ENCODE measurements at places on chromosomes 13 and 19.
A peak's percentile ranks its signal among the peaks of the same experiment; 100 is the strongest.

- DNase-seq = no peak
Measured at GRCh38 chr19:17803264-17803896, 8.4 kb downstream of the B3GNT3 start.

DNA sequence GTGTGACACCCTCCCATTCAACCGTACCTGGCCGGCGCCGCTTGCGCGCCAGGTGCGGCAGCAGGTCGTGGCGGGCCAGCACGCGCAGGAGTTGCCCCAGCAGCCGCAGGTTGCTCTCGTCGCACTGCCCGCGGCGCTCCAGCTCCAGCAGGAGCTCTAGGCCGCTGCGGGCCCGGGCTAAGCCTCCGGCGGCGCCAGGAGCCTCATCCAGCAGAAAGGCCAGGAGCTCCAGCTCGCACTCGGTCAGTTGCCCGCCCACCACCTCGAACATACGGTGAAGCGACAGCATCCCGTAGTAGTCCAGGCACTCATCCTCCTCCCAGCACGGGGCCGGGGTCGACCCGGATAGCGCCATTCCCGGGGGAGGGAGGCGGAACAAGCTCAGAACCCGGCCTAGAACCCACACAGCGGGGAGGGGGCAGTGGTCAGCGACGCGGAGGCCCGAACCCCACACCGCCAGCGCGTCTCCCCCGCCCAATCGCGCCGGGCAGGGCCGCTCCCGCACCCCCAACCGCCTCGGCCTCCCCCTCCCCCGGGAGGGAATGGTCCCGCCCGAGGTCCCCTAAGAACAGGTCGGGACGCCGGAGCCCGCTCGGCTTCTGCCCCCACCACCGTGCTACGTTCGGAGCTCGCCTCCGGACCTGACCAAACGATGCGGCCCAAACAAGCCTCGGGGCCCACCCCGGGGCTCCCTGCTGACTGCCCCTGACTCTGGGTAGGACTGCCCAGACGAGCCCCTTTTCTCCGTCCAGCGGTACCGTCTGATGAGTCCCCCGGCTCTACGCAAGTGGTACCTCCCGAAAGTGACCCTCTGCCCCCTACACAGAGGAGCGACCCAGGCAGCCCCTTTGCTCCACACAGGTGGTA is 591 bp downstream of the DEDD2 start:
- no peak for DNase-seq

DNA sequence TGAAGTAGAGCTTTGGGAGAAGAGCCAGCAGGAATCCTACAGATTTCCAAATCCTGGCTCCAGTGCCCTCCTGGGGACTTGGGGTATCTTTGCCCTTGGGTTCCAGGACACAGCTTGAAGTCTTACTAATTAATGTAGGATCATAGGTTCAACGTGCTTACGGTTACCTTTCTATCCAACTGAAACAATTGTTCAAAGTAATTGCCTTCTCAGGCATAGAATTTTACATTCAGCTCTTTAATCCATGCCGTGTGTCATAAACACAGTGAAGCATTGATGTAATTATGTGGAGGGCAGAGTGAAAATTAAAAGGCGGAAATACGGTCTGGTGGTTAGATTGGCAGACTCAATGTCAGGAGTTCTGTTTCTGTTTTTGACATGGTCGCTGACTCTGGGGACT is 170.4 kb downstream of the COG6 start:
- DNase-seq = no peak

- no peak for DNase-seq
Measured at GRCh38 chr13:21849323-21849722, 178.4 kb downstream of the FGF9 start.

DNA sequence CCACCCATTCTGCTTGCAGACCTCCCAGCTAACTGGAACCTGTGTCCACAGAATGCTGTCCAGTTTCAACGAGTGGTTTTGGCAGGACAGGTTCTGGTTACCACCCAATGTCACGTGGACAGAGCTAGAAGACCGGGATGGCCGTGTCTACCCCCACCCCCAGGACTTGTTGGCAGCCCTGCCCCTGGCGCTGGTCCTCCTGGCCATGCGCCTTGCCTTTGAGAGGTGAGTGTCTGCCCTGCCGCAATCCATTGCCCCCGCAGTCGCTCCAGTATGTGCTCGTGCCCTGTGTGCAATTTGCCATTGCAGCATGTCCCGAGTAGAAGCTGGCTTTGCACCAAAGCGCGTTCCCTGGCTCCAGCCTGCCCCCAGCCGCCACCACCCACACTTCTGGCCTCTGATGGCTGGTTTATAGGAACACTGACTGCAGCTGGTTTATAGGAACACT is 41.9 kb downstream of the CERS4 start:
- DNase-seq = no peak

DNA sequence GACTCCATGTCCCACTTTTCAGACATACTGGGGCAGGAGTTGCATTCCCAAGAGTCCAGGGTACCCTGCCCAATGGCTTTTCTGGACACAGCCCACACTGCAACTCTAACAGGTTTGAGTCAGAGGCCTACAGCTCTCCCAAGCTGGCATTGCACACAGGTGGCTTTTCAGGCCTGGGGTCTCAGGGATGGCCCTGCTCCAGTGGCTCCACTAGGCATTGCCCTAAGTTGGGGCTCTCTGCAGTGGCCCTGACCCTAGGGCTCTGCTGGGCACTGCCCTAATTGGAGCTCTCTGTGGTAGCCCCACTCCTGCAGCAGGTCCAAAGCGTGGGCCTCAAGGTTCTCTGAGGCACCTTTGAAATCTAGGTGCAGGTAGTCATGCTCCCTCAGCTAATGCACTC is 408.8 kb downstream of the SUCLA2 start:
- DNase-seq = no peak

- DNase-seq = no peak
Measured at GRCh38 chr13:23921451-23921888, 24.2 kb upstream of the C1QTNF9B start.

DNA sequence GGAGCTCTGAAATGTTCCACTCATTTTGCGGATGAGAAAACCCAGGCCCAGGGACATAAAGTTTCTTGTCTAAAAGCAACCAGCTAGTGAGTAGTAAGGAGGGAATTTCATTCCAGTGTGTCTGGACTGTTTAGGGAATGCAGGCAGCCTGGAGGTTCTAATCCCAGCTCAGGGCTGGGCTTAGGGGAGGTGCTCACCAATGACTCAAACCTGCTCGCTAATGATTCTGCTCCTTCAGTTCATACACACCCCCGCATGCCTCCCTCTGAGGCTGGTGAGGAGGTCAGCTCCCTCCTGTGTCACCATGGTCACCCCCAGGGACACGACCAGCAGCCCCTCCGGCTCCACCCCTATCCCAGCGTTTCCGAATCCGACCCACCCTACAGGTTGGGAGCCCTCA is 34.6 kb downstream of the CYP4F2 start:
- peak; percentile 83 for DNase-seq

DNA sequence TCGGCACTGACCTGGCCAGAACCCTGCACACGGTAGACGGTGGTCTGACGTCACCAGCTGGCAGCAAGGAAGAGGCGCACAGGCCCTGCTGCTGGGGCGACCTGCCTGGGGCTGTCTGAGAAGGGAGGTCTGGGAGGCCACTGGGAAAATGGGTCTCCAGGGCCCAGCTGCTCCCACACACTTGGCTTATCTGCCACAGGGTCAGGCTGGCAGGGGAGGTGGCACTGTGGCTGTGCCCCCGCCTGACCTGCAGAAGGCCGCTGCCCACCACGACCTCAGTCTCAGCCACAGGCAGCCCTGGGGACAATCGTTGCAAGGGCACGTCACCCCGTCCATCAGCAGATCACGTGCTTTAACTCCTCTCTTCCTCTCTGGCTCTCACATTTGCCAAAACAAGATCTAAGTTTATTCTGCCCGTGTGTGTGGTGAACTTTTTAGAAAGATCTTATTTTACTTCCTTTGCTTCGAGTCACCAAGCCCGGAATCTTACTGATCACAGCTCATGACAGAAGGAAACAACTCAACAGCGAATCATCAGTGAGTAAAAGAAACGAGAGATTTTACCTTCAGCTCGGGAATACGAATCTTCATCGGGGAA is 45.2 kb upstream of the RANBP3 start:
- DNase-seq = peak; percentile 43

Measured in H54 (cell line).